ENCODE measurements at places on chromosomes 7 and 10.
A peak's percentile ranks its signal among the peaks of the same experiment; 100 is the strongest.

DNA sequence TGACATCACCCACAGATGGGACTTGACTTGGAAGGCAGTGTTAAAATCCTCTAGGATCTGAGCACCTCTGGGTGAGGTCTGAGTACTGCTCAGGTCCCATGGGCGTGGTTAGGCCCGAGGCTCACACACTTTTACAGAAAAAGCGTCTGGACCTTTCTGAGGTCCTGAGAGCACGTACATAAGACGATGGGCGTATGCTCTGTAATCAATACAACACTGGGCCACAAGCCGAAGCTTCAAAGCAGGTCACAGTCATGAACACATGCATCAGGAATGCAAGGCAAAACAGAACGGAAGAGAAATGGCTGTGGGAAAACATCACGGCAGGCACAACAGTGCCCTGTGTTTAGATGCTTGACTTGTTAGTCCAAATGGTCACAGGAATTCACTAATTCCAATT is 112.2 kb downstream of the LARP4B start:
- peak; percentile 49 for DNase-seq

- DNase-seq: no peak
These were observed 2.5 kb downstream of the MMRN2 start for GRCh38 chr10:86954681-86955500.

DNA sequence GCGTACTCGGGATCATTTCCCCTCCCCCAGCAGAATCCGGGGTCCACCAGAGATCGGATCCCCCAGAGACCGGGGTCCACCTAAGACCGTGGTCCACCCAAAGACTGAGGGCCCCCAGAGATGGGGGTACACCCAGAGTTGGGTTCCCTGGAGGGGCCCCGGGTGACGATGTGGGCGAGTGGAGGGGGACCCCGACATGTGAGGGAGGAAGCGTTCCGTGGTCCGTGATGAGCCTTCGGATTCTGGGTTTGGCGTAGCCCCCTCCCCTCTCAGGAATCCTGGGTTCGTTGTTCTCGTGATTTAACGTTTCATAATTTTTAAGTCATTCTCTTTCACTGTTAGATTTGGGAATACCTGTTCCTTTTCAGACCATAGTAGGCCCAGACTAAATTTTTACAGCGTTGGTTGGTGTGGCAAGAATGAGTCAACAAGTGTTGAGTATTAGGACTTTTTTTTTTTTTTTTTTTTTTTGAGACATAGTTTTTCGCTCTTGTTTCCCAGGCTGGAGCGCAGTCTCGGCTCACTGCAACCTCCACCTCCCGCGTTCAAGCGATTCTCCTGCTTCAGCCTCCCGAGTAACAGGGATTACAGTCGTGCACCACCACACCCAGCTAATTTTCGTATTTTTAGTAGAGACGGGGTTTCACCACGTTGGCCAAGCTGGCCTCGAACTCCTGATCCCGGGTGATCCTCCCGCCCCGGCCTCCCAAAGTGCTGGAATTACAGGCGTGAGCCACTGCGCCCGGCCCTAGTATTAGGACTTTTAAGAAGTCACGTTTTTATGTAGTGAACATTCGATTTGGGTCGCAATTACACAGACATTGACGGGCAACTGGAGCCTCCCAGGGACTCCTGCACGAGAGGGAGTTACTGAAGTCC is 672 bp downstream of the GTPBP4 start:
- peak; percentile 28 for DNase-seq

DNA sequence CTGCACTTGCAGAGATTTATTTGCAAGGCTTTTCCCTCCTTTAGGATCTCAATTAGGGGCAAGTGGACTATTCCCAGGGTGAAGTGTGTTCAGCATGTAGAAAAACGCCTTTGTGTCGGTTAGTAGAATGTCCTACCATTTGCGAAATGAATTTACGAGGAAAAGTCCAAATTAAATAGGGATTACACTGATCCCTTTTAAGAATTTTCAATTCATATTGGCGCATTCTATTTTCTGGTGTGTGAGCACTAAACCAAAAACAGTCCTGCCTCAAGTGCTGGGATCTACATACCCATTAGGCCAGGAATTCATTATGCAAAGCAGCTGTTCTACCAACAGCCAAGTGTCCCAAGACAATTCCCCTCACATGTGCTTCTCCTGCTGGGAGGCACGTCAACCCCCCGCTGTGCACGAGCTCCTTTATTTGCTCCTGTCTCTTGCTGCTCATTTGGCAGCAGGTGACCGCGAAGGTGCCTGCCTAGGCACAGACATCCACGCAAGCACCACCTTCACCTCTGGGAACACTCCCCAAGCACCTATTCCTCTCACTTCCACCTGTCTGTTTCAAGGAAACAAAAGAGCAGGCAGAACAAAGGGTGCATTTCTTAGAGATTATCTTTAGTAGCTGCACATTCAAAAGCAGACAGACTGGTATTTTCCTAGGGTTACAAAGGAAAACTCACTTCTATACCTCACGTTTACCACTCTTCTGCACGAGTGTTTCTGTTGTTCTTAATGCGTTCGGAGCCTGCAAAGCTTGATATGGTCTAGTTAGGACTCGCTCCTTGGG is 134.6 kb upstream of the FGFR2 start:
- DNase-seq: no peak

GRCh38 chr10:73168465-73168803 is 515 bp downstream of the FAM149B1 start:
- no peak for DNase-seq

DNA sequence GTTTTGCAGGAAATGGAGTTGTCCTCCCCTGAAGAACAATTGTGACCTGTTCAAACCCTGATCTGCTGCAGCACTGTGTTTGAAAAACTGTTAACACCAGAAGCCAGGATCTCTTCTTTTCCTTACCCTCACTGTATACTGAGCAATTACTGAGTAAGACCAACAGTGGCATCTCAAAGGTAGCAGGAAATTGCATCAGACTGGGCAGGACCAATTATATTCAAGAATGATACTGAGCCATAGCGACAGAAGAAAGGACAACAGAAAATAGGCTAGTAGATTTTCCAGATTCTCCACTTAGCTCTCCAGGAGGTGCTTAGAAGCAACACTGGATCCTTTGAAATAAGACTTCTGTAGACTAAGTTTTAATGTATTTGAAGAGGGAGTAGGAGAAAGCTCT is 57.4 kb upstream of the INHBA start:
- DNase-seq: no peak

GRCh38 chr10:2836921-2837662 is 230.3 kb upstream of the PFKP start:
- DNase-seq: no peak

- DNase-seq: no peak
These were observed 49.6 kb upstream of the TOMM7 start for GRCh38 chr7:22872096-22872807.

- no peak for DNase-seq
These were observed 172.6 kb upstream of the NRP1 start for GRCh38 chr10:33506838-33507661.

GRCh38 chr10:10551596-10552301 is 465.9 kb upstream of the CELF2 start:
- DNase-seq: no peak

- no peak for DNase-seq
These were observed 14.2 kb downstream of the INPP5F start for GRCh38 chr10:119740096-119740495.

DNA sequence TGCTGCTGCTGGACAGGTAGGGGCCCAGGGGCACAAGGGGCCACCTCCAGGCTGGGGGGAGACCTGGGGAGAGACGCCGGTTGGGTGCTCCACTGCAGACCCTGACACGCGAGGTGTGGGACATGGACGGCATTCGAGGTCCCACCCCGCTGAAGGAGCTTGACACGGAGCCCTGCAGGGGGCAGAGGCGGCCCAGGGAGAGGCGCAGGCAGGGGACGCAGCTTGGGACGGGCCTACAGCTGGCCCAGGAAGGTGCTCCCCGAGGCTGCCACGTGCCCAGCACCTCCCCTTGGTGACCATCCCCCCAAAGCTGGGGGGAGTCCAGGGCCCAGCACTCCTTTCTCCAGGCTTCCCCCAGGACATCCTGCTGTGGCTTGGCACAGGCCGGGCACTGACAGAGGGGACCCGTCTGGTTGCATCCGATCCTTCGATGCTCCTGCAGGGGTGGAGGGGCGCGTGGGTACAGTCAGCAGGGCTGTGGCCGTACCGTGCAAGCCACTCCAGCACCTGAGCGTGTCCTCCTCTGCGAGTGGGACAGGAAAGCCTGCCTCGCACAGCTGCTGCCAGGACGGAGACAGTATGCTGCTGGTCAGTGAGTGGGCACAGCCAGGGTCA is 174.4 kb downstream of the ELFN1 start:
- no peak for DNase-seq

DNA sequence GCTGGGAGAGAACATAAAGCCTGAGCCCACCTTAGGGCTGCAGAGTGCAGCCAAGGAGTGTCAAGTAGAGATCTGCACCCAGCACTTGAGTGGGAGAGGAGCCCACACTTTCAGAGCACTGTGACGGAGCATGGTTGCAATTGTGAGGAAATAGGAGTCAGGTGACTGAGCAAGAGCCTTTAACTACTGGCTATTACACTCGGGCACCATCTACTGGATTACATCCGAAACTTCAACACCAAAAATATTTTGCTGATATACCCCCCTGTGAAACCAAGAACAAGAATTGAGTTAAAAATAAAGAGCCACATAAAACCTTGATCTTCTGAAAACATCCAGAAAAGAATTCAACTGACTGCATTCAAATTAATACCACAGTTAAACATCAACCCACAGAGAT is 657.9 kb downstream of the NXPH1 start:
- DNase-seq: no peak

- peak; percentile 92 for DNase-seq
These were observed 103.2 kb downstream of the NRBF2 start for GRCh38 chr10:63236113-63236935.
